ENCODE measurements at places on chromosomes 2 and 18. TPM values are rescaled to one million over a fixed set of nuclear protein-coding genes. Genes with fewer than 3 reads are reported as not detected.

DNA sequence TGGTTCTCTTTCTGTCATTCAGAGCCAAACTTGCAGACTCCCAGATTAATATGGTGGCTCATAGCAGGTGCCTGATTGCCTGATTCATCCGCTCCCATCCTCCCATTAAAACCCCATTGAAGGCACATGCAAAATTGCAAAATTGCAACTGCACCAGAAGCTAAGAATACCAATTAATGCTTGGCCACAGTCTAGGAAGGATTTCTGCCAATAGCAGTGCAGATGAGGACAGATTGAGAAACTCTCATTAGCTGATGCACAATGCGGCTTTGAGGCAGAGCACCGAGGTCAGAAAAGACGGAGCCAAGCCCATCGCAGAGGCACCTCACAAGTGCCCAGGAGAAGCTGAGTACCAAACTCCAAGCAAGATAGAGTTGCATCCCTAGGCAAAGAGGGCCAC, 172.8 kb downstream of the ARL4C start:
- DNase-seq: no peak

GRCh38 chr18:75422341-75422910, 5.1 kb downstream of the SMIM21 start:
- no peak for DNase-seq

GRCh38 chr18:46152808-46153617, 48.8 kb downstream of the HAUS1 start:
- DNase-seq: no peak

DNA sequence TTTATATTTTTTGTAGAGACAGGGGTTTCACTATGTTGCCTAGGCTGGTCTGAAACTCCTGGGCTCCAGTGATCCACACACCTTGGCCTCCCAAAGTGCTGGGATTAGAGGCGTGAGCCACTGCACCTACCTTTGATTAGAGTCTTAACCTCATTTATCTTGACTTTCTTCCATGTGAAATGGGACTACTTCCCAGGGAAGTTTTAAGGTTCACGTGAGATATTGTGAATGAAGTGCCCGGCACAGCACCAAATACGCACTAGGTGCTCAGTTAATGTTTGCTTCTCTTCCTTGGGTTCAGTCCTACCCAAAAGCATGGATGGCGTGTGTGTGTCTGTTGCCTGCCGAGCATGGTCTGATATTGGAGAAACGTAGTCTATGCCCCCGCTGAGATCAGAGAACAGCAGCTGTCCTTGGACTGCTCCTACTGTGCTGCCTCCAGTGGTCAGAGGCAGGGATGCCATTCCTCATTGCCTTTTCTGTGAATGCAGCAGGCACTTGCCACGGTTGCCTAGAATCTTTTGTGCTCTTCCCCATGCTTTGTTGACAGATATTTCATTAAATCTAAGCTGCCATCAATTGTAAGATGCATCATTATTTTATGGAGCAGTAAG, 12.3 kb upstream of the TFCP2L1 start:
- no peak for DNase-seq

GRCh38 chr2:12862541-12862940, 145.8 kb downstream of the TRIB2 start:
- no peak for DNase-seq

GRCh38 chr2:166766220-166766619, 122.1 kb upstream of the XIRP2 start:
- no peak for DNase-seq

RESP18 gene
- not detected for total RNA-seq

LOXHD1 gene
- 0.71 TPM for total RNA-seq

Measured in heart left ventricle (tissue), 16 donors.